ENCODE measurements at places on chromosomes 6 and 20.
A peak's percentile ranks its signal among the peaks of the same experiment; 100 is the strongest.

DNA sequence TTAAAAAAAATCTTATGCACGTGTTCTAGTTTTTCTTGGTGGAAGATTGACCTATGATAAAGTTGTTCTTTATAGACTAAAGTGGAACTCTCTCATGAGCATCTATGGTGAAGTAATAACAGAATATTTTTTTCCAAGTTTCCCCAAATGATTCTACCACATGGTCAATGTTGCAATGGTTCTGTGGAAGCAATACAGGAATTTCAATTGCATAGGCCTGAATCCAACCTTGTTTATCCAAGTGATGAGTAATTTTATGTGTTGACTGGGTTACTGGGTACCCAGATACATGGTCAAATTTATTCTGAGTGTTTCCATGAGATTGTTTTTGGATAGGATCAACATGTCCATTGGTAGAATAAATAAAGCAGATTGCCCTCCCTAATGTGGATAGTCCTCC, 581.5 kb downstream of the MMUT start:
- no peak for DNase-seq

- no peak for DNase-seq
Measured at GRCh38 chr6:119312875-119313338, 36.7 kb downstream of the MAN1A1 start.

- peak; percentile 37 for DNase-seq
Measured at GRCh38 chr6:38144365-38144945, 324.9 kb downstream of the ZFAND3 start.

DNA sequence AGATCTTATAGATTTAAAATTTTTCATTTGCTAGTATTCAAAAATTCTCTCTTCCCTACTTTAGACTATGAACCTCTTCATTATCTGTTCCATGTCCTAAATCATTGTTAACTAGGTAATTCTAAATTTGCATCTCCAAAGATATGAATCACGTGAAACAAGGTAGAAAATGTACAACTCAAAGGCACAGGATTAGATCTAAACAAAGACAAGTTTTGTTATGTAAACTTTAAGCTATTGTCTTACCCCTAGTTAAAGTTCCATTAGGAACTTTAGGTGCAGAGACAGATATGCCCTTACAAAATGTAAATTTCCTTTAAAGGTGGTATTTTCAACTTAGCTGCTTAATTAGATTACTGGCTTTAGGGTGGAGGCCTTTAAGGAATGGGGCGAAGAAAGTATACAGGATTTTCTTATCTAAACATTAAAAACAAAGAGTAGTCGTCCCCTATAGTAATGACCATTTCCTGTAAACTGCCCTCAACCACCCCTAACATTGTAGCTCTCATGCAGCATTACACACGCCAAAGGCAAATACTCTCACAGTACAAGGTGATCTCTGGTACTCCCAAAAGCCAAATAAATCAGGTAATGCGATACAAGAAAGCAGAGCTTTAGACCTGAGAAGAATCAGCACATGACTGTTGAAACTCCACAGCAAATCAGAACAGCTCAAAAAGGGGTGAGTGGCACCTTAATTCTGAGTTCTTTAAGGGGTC, 57.4 kb upstream of the MRAP2 start:
- DNase-seq, result no peak

- DNase-seq, result no peak
Measured at GRCh38 chr6:35386989-35387388, 44.6 kb downstream of the PPARD start.

- DNase-seq, result no peak
Measured at GRCh38 chr20:17273717-17274116, 46.9 kb downstream of the PCSK2 start.

Measured in germinal center (tissue), 1 donor.